Effector memory CD4-positive, alpha-beta T cell (primary cell): ENCODE measurements at places on chromosomes 4 and X.

DNA sequence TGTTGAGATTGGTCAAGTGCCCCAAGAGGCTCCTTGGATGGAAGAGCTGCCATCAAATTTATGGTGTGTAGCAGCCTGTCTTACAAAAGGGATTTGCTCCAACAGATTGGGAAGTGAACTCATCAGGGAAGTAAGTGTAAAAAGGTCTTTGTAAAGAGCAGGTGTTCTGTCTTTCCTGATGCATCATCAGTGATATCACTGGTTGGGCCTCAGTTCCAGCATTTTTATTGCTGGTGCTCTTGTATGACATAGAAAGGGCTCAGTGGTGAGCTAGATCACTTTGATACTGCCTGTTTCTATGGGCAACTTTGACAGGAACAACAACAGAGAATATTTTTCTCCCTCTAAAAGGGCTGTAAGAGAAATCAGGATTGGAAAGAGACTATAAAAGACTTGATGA, 8.7 kb upstream of the GABRE start:
- DNase-seq: no peak

DNA sequence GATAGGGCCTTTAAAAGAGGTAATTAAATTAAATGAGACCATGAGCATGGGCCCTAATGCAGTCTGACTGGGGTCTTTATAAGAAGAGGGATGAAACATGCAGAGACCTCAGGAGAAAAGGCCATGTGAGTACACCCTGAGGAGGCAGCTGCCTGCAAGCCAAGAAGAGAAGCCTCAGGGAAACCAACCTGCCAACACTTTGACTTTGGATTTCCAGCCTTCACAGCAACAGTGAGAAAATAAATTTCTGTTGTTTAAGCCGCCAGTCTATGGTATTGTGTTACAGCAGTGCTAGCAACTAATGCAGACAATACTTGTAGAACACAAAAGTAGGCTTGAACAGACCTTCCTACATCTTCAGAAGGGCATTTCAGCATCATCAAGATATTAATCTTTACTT, 52.3 kb downstream of the SMAD1 start:
- no peak for DNase-seq

GRCh38 chrX:78624426-78624825, 34.7 kb downstream of the RTL3 start:
- DNase-seq: no peak

DNA sequence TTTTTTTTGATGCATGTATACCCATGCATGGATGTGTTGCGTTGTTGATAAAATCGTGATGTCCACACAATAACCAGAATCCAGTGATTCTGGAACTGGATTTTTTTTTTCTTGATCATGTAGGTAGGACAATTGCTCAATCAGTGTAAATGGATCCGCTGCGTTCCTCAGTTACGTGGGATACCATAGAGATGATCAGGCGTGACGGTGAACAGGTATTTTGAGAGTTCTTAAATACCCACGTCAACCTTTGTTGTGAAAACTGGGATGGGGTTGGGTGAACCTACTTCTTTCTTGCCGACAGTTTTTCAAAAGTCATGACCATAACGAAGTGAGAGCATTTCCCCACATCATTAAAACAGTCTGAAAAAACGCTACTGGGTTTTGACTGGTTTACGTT, 913 bp upstream of the SMIM10L2A start:
- DNase-seq: no peak

GRCh38 chr4:14265651-14266050, 638.1 kb upstream of the BOD1L1 start:
- DNase-seq: no peak

- no peak for DNase-seq
Measured at GRCh38 chr4:186132577-186133242, 28.2 kb downstream of the FAM149A start.

DNA sequence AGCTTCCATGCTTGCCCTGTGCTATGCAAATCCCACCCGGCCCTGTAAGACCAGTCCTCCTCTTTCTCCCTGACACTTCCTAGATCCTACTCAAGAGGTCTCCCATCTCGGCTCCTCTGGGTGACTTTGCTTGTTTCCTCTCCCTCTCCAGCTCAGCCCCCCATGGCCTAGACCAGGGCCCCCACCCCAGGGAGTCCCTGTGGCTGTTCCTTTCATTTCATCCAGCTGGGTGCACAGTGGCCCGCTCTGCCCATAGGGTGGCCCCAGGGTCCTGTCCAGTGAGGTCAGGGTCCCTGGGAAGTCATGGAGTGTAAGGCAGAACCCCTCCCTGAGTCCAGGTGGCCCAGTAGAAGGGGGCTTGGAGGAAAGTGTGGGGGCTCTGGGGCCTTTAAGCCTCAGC, 52.3 kb upstream of the NKX1-1 start:
- DNase-seq: no peak

GRCh38 chrX:149540621-149541520, at the start of gene EOLA1:
EOLA1 (plus strand) TSS chrX:149541012; CDS start chrX:149545631, 4,619 bp downstream.
- DNase-seq: peak; percentile 82

DNA sequence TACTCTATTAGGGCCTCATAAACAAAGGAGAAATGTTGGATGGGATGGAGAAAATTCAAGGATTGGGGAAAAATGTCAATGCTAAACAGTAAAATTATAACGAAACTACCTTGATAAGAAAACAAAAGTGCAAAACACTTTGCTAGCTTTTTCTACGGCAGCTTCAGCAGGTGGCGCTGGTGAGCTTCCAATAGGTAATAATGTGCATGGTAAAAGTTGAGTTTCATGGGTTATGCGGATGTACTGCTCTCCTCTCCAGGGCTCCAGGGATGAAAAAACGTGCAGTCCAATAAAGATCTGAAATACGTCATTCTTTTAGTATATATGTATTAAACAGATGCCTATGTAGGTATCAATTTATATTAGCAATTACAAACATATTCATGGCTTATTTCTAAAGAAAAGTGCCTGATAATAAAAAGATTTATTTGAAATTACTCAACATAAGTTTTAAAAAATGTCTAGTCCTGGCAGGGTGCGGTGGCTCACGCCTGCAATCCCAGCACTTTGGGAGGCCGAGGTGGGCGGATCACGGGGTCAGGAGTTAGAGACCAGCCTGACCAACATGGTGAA, 239.6 kb downstream of the GRXCR1 start:
- DNase-seq: no peak

DNA sequence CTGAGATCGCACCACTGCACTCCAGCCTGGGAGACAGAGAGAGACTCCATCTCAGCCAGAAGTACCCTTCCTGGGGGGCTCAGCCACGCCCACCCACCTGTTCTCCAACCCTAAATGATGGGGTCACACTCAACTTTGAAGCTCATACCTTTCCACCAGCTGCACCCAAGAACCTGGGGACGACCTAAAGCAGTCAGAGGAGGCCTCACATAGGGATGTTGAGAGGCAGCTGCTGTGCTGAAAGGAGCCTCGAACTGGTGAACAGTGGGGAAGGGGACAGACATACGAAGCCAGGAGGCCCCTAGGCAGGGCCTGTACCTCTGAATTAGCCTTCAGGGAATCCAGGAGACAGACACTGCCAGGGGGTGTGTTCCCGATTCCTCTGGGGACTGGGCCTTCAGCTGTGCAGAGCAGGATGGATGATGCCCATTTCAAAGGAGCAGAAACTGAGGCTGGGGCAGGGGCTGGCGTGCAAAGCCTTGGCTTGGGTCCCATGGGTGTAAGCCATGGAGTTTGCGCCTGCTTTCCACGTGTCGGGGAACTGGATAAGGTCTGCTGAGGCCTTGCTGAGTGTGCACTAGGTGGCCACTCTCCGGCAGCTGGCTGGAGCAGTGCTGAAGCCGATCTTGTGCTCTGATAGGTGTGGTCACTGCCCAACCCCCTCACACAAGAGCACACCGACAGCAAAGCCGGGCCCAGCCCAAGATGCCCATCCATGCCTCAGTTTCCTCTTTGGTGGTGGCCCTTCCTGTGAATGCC, 130.8 kb downstream of the CPZ start:
- DNase-seq: no peak

- no peak for DNase-seq
Measured at GRCh38 chr4:122909683-122910082, 12.7 kb downstream of the NUDT6 start.

GRCh38 chrX:131239057-131239456, 50.0 kb downstream of the IGSF1 start:
- no peak for DNase-seq

DNA sequence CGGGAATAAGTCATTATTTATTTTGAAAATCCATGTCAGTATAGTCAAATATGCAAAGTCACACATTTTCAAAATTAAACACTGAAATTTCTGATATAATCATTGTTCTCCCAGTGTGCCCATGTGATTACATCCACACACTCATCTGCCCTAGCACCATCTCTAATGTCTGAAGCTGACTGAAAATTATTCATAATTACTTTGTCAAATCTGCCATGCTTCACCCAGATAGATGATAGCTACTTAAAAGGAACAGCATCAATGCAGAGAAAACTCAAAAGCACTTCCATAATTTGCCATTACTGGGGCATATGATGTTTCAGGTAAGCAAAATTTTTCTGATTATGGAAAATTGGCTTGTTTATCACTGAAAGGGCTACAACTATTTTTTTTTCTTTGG, 1433.3 kb upstream of the IGFBP7 start:
- DNase-seq: no peak

DNA sequence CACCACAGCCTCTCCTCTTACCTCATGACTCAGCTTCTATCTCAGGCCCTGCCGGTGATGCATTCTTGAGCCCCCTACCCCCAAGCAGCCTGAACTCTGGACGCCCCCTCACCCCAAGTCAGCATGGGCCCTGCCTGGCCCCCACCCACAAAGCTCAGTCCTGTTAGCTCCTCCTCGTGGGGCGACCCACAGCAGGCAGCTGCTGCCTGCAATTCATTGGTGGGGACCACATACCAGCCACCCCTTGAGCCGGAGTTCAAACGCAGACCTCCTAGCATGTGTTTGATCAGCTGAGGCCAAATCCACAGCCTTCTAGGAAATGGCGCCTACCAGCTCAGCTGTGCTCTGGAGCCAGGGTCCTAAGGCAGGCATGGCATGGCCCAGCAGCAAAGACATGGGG, 111.8 kb downstream of the EFNB1 start:
- DNase-seq: no peak

GRCh38 chrX:115948018-115948923, 222.3 kb upstream of the AGTR2 start:
- no peak for DNase-seq

DNA sequence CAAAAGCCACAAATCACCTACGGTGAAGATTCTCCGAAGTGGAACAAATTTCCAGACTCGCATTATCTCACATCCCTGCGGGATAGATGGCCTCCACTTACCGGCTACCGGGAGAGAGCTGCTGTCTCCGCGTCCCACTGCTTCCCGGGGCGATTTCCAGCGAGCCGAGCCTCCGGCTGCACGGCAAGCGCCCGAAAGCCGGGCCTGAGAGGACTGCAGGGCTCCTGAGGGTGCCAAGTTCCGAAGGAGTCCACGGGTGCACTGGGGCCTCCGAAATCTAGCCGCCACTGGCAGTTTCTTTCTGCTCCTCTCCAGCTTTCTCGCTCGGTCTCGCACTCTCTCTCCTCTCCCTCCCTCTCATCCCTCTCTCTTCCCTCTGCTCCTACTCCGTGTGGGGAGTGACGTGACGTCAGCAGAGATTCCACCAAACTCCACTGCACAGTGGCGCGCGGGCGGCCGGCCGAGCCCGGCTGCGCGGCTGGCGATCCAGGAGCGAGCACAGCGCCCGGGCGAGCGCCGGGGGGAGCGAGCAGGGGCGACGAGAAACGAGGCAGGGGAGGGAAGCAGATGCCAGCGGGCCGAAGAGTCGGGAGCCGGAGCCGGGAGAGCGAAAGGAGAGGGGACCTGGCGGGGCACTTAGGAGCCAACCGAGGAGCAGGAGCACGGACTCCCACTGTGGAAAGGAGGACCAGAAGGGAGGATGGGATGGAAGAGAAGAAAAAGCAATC, 14.0 kb upstream of the PITX2 start:
- no peak for DNase-seq

DNA sequence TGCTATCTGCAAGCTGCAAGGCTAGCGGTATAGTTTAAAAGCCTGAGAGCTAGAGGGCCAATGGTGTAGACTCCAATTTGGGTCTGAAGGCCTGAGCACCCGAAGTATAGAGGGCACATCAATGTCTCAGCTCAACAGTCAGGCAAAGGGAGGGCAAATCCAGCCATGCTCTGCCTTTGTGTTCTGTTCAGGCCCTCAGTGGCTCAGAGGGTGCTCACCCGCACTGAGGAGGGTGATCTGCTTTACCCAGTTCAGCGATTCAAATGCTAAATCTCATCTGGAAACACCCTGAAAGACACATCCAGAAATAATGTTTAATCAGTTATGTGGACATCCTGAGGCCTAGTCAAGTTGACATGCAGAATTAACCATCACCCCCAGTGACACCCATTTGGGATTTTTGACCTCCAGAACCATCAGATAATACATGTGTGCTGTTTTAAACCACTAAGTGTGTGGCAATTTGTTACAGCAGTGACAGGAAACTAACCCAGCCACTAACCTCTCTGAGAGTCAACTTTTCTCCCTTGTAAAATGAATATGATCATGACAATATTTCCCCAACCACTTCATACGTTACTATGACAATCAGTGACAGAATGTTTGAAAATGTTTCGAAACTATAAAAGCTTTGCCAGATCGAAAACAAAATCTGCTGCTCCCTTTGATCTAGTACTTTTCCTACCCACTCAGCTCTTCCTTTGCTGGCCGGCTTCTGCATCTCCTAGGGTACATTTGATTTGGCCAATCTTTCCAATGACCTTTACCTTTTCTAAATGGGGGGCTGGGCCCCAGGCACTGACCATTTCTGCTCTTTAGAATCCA, 8.4 kb upstream of the TBL1X start:
- no peak for DNase-seq

DNA sequence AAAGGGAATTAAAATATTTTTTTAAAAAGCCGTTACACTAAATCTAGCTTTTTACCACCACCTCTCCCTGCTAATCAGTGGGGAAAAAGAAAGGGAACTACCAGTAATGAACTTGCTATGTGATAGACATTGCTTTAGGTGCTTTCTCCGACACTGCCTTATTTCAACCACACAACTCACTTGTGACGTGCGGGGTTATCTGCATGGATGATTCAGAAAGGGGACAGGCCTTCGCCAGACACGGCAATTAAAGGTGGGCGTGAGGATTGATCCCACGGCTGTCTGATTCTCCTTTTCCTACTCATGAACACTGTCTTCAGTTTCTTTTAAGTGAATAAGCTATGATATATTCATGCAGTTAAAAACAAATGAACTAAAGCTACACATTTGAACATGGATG, 882 bp upstream of the CXCR3 start:
- DNase-seq: peak; percentile 51

GRCh38 chrX:1443496-1444075, 9.1 kb downstream of the ASMTL start:
- no peak for DNase-seq
